ENCODE measurements at places on chromosomes 5 and 9.

- no peak for DNase-seq
These were observed 64.6 kb upstream of the VCAN start for GRCh38 chr5:83406906-83407305.

DNA sequence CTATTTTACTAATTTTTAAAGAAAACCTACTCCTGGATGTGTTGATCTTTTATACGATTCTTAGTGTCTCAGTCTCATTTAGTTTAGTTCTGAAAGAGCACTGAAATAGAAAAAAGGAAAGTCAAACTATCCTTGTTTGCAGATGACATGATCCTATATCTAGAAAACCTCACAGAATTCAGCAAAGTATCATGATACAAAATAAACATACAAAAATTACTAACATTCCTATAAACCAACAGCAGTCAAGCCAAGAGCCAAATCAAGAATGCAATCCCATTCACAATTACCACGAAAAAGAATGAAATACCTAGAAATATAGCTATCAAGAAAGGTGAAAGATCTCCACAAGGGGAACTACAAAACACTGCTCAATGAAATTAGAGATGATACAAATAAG, 225.8 kb upstream of the CDH18 start:
- no peak for DNase-seq

DNA sequence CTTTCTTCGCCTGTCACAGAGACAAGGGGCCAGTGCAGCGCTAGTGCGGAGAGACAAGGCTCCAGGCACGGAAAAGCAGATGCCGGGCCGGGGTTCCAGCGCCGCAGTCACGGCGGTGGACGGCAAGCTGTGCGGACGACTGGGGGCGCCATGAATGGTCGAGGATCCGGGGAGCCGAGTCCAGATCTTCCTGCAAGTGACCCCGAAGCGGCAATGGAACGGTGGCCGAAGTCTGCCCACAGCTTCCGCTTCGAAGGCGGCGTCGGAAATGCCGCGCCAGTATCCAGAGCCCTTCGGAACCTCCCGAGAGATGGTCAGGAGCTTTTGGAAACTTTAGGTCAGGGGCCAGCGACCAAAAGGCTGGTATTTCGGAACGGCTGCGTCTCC, 601 bp upstream of the FAF2 start:
- no peak for DNase-seq

DNA sequence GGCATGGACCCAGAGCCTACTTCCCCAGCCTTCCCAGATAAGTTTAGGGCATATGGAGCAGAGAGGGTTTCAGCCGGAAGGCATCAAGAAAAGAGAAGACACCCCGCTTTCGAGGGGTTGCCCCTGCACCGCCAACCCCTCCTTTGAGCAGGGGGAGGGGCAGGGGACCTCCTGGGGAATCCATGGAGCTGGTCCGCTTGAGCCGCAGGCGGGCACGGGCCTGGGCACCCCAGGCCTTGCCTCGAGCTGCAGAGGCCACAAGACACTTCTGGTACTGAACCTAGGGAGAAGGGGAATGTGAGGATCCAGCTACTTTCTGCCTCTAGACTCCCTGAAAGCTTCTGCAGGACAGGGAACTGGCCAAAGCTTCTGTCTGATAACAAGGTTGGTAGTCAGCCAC, 1.3 kb upstream of the SRA1 start:
- no peak for DNase-seq

DNA sequence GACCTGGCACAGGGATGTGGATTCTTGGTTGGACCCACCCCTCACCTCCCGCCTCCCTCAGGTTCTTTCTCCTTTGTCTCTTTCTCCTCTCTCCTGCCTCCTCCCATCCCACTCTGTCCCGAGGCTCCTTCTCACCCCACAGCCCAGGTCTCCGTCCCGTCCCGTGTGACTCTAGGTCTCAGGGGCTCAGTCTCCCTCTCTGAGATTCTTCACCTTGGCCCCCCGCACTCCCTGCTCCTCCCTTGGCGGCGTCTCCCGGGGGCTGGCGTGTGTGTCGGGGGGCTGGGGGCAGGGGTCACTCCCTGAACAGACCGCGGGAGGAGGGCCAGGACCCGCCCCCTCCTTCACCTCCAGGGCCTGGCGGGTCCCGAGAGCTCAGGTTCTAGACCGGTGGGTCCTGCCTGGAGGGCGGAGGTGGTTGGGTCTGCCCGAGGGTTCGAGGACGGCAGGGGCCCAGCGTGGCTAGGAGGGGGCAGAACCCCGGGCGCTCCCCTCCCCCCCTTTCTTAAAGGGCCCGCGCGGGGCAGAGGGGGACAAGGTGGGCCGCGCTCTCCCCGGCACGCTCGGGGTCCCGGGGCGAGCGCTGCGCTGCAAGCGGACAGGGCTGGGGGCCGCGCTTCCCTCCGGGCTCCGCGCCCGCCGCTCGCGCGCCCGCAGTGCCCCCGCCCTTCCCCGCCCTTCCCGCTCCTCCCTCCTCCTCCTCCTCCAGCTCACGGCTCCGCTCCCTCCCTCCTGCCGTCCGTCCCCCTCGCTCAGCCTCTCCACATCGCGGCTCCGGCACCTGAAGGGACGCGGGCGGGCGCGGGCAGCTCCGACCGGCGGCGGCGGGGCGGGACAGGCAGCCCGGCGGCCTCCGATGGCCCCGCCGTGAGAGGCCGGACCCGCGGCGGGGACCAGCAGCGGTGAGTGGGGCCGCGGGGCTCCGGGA, at the start of gene PSD2:
PSD2 (plus strand) TSS at position 735 of the 928 bp plus-strand sequence. CDS start 13,633 bp downstream, outside the sequence.
- DNase-seq = peak; percentile 13

Measured in NCI-H1436 (cell line).